ENCODE measurements at places on chromosomes 1 and 21.

DNA sequence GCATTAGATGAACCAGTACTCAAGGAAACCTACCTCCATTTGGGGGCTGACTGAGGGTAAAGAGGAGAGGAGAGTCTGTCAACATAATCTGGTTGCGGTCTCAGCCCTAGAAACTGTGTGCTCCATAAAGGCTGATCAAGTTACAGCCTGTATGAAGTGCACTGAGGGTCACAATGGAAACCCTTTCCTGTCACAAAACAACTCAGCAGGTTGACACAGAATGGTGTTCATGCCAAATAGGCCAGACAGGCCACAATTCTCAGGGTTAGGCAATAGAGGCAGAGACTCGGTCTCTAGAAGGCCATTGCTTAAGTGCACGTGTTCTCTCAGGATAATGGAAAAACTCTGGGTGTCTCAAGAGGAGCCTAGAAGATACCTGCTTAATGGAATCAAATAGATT lies 4.1 kb upstream of the ANKRD35 start:
- DNase-seq: no peak

GRCh38 chr21:36321325-36322082 lies 1.5 kb downstream of the MORC3 start:
- DNase-seq: peak; percentile 23

GRCh38 chr21:21851657-21852056 lies 853.4 kb downstream of the NCAM2 start:
- DNase-seq: no peak

DNA sequence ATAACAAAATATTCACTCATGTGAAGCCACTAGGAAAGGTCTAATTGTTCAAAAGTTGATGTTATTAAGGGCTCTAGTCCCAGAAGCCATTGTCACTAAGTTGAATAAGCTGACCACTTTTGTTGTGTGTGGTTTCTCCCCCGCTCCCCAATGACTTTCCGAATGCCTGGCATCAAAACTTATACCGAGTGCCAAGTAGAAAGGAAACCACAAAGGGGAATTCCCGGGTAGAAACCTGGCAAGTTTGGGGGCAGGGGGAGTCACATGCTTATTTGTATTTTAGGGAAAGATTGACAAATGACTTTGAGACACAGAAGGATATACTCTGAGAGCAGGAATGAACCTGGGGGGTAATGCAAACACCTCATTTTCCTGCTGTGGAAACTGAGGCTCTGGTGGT lies 154.1 kb downstream of the TGFBR3 start:
- no peak for DNase-seq

DNA sequence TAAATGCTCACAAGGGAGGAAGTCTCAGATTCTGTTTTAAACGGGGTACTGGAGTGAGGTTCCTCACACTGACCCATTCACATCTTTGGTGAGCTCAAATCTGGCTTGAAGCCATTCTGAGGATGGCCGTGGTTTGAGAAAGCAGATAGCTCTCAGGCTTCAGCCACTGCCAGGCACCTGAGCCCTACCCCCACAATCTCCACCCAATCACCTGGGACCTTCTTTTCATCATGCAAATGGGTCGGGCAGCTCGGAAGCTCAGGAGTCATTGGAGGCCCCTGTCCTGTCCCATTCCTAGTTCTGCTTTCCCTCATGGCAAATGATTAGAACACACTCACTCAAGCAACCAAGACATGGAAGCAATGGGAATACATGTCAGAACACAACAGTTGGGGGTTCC lies 141.4 kb upstream of the ETS2 start:
- no peak for DNase-seq

DNA sequence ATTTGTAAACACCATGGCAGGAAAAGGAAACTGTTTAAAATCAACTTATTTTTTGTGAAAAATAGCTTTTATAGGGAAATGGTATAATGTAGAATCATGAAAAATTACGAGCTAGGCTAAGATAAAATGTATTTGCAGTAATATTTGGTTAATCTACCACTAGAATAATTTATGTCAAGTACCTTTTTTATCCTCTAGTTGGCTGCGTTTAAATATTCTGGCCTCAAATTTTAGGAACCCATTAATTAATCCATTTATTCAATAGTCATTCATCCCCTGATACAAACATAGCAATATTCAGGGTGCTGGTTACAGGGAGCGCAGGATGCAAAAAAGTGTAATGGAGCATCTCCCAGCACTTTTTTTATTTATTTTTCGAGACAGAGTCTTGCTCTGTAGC lies 8.6 kb upstream of the IER5 start:
- DNase-seq: no peak
